ENCODE measurements at places on chromosomes 7 and 10.
A peak's percentile ranks its signal among the peaks of the same experiment; 100 is the strongest.

- DNase-seq, result peak; percentile 15
These were observed 67.3 kb upstream of the UCN3 start for GRCh38 chr10:5297466-5297865.

GRCh38 chr10:10045765-10046028 is 972.0 kb upstream of the CELF2 start:
- DNase-seq, result no peak

GRCh38 chr10:372566-372965 is 237.3 kb downstream of the ZMYND11 start:
- no peak for DNase-seq

DNA sequence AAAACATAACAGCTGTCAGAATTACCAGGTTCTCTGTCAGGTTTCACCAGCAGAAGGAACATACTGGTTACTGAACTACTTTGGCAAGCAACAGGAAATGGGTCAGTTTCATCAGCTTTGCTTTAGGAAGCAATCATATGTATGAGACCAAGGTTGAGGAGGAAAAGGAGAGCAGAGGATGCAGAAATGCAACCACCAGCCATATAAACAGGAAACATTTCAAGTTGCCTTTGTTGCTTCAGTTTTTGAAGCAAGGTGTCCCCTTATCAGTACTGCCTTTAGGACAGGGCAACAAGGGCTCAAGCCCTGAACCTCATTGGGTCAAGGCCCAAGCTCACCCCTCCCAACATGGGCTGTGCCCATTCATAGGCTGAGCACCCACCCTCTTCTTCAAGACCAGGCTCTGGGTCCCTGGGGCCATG is 10.2 kb downstream of the HIPK2 start:
- DNase-seq, result no peak

DNA sequence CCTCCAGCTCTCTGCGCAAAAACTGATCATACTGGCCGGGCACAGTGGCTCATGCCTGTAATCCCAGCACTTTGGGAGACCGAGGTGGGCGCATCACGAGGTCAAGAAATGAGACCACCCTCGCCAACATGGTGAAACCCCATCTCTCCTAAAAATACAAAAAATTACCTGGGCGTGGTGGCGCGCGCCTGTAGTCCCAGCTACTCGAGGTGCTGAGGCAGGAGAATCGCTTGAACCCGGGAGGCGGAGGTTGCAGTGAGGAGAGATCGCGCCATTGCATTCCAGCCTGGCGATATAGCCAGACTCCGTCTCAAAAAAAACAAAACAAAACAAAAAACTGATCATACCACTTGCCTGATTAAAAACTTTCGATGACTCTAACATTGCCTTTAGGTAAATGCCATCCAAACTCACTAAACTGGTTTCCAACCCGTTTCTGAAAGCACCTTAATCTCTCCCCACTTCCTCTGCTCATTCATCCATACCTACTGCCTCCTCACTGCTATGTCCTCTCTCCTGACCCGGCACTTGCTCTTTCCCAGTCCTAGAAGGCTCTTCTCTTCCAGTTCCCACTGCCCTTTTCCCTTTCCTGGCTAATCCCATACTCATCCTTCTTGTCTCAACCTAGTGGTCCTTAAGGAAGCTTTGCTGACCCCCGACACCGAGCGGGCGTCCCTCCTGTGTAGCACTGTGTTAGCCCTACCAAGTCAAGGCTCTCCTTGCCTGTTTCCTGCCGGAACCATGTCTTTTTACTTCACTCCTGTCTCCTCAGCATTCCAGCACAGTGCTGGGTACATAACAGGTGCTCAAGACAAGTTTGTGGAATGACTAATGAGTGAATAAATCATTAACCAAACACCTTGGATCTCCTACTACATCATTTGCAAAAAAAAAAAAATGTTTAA is 686 bp upstream of the MIOS start:
- no peak for DNase-seq

DNA sequence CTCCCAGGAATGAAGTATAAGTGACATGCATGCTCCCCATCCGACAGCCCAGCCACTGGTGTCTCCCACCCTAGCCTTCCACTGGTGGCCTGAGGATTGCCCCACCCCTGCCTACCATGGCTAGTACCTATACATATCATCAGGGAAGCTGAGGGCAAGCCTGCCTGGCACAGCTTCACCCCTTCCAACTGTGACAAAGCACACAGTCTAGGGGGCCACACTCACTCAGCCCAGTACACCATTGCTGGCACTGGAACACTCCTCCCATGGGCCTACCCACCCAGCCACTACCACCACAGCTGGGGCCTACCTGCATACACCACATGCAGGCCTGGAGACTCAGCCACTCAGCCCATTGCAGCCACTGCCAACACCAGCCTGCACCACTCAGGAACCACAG is 393.1 kb upstream of the STEAP1 start:
- DNase-seq, result no peak

- no peak for DNase-seq
These were observed 34.7 kb downstream of the ALOX5 start for GRCh38 chr10:45408421-45409319.

DNA sequence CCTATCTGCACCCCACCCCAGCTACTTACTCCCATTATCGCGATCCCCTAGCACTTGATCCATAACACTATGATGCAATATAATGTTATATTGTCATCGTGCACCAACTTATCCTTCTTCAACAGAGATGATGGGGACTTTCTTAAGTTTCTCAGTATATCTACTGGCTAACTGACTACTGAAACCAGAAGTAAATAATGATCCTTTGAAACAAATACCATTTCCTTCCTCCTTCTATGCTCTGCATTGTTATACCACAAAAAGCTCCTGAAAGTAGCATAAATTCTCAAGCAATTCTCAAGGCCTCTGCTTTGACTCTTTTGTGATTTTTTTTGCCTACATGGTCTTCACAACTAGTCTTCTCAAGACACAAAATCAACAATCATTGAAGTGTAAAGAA is 68.9 kb downstream of the HTR7 start:
- DNase-seq, result no peak

GRCh38 chr7:127359011-127359410 is 33.5 kb downstream of the ZNF800 start:
- DNase-seq, result no peak

DNA sequence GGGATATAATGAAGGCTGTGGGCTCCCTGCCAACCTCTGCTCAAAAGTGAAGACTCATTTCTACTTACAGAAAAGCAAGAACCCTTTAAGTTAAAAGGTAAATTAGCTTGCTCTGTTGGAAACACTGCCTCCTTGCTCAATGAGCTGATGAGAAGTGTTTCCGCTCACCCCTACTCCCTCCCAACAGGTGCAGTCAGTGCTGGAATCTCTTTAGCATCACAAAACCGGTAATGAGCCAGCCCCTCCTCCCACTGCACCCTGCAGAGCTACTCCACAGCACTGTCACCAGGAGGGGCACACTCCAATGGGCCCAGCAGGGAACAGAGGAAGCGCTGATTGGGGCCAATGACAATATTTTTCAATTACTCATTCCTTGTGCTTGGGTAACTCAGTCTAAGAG is 262.5 kb downstream of the TCERG1L start:
- no peak for DNase-seq

- no peak for DNase-seq
These were observed 11.1 kb downstream of the FAS start for GRCh38 chr10:89001729-89002072.

DNA sequence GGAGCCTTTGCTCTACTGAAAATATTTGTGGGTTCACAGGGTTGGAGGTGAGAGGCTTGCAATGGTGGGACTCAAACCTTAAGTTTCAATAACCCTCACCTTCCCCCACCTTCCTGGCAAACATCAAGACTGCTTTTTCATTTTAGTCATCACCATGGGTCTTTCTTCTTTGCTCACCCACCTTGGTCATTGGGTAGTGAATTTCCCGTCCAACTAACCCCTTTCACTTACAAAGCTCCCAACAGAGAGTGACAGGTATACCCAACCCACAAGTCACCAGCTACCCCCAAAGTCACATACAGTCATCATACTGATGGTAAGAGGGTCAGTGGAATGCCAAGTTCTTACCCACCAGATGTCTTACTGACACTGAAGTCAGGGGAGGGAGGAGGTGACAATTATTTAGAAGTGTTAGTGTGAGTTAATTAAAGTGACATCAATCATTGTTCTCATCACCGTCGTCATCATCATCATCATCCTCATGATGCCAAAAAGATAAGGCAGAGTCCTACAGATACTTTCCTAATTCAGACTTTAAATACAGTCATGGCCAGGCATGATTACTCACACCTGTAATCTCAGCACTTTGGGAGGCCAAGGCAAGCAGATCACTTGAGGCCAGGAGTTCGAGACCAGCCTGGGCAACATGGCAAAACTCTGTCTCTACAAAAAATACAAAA is 49.0 kb downstream of the PIK3AP1 start:
- DNase-seq, result no peak
